Nasal cavity respiratory epithelium epithelial cell of viscerocranial mucosa (primary cell): ENCODE measurements at places on chromosomes 7 and 10. TPM values are rescaled to one million over a fixed set of nuclear protein-coding genes. Genes with fewer than 3 reads are reported as not detected.

The GPR26 gene
- under 0.01 TPM in 1 of 2 replicates, not detected in the other for total RNA-seq

The TRIM50 gene
- under 0.01 TPM in 1 of 2 replicates, not detected in the other for total RNA-seq

The LRRC17 gene
- 0.28 and 0.68 TPM in 2 replicates for total RNA-seq

The ACSL5 gene
- total RNA-seq = 2.0 TPM in 1 of 2 replicates, not detected in the other

The TMEM106B gene
- 53.7 and 80.0 TPM in 2 replicates for total RNA-seq

The TMEM270 gene
- total RNA-seq = not detected in 2 replicates

The TDRD1 gene
- total RNA-seq = not detected in 2 replicates

The VIPR2 gene
- total RNA-seq = not detected in 2 replicates

The C7orf33 gene
- not detected in 2 replicates for total RNA-seq

The PON1 gene
- total RNA-seq = not detected in 2 replicates

The RSPH10B2 gene
- total RNA-seq = 0.34 and 0.50 TPM in 2 replicates

The GPC2 gene
- total RNA-seq = 1.4 and 2.1 TPM in 2 replicates

The PIP gene
- total RNA-seq = 9.5 TPM in 1 of 2 replicates, not detected in the other

The GSTO2 gene
- 6.5 and 18.8 TPM in 2 replicates for total RNA-seq

The ZNF488 gene
- total RNA-seq = under 0.01 and 0.78 TPM in 2 replicates

The ACHE gene
- total RNA-seq = under 0.01 and 0.28 TPM in 2 replicates

The CPXM2 gene
- 0.07 TPM in 1 of 2 replicates, not detected in the other for total RNA-seq

The SHTN1 gene
- total RNA-seq = 3.1 and 5.1 TPM in 2 replicates

The TRPV6 gene
- 0.14 TPM in 1 of 2 replicates, not detected in the other for total RNA-seq

The EXOC6 gene
- total RNA-seq = 5.8 and 14.2 TPM in 2 replicates

The VWC2 gene
- total RNA-seq = not detected in 2 replicates

The TEX36 gene
- total RNA-seq = not detected in 2 replicates

The MARVELD1 gene
- 2.4 and 7.5 TPM in 2 replicates for total RNA-seq

The MRPS17 gene
- total RNA-seq = 33.7 and 69.0 TPM in 2 replicates

The CCL24 gene
- 0.43 TPM in 1 of 2 replicates, not detected in the other for total RNA-seq

The LIPK gene
- total RNA-seq = 0.21 and 0.68 TPM in 2 replicates

The AKR1B15 gene
- 0.34 and 0.50 TPM in 2 replicates for total RNA-seq

The PPP3CB gene
- 20.5 and 35.8 TPM in 2 replicates for total RNA-seq

The TFR2 gene
- total RNA-seq = under 0.01 and 0.14 TPM in 2 replicates

The PTPN12 gene
- total RNA-seq = 67.3 and 106 TPM in 2 replicates

The TAS2R3 gene
- total RNA-seq = 1.0 and 7.8 TPM in 2 replicates

The TEX47 gene
- total RNA-seq = not detected in 2 replicates

The NUDT13 gene
- total RNA-seq = 0.34 and 1.3 TPM in 2 replicates

The DENND11 gene
- 16.1 and 28.5 TPM in 2 replicates for total RNA-seq

The RNF32 gene
- total RNA-seq = 1.1 and 2.1 TPM in 2 replicates

The ZCCHC24 gene
- total RNA-seq = 0.34 and 2.0 TPM in 2 replicates

The ABCB8 gene
- total RNA-seq = 19.5 and 24.8 TPM in 2 replicates

The PLAC9 gene
- total RNA-seq = not detected in 2 replicates

The MMP21 gene
- total RNA-seq = not detected in 2 replicates

The CLCN1 gene
- total RNA-seq = 0.64 TPM in 1 of 2 replicates, not detected in the other

The CLRN3 gene
- not detected in 2 replicates for total RNA-seq

The AMZ1 gene
- under 0.01 TPM in 1 of 2 replicates, not detected in the other for total RNA-seq

The FAM24B gene
- total RNA-seq = 4.1 and 6.2 TPM in 2 replicates

The ACADSB gene
- 3.1 and 6.2 TPM in 2 replicates for total RNA-seq

The CYP3A7 gene
- 0.07 TPM in 1 of 2 replicates, not detected in the other for total RNA-seq

The GPR146 gene
- 0.68 and 1.2 TPM in 2 replicates for total RNA-seq

The HTR7 gene
- 23.2 and 25.3 TPM in 2 replicates for total RNA-seq

The FAM241B gene
- 3.8 and 4.1 TPM in 2 replicates for total RNA-seq

The TWIST1 gene
- not detected in 2 replicates for total RNA-seq

The SPDYE6 gene
- not detected in 2 replicates for total RNA-seq

The TMEM209 gene
- total RNA-seq = 12.6 and 18.3 TPM in 2 replicates

The MOGAT3 gene
- total RNA-seq = not detected in 2 replicates

The ZNF727 gene
- 0.34 and 0.64 TPM in 2 replicates for total RNA-seq

The EVX1 gene
- not detected in 2 replicates for total RNA-seq

The NANOS1 gene
- 0.68 and 2.1 TPM in 2 replicates for total RNA-seq

The FGF8 gene
- 0.68 TPM in 1 of 2 replicates, not detected in the other for total RNA-seq

The NCF1 gene
- total RNA-seq = 0.57 and 2.7 TPM in 2 replicates

The GRK5 gene
- total RNA-seq = 3.1 and 4.9 TPM in 2 replicates

The ATG9B gene
- total RNA-seq = 1.00 and 1.7 TPM in 2 replicates

The OR2AE1 gene
- total RNA-seq = 0.21 TPM in 1 of 2 replicates, not detected in the other
